ENCODE measurements at places on chromosomes 11 and 22. TPM values are rescaled to one million over a fixed set of nuclear protein-coding genes. Genes with fewer than 3 reads are reported as not detected.

DNA sequence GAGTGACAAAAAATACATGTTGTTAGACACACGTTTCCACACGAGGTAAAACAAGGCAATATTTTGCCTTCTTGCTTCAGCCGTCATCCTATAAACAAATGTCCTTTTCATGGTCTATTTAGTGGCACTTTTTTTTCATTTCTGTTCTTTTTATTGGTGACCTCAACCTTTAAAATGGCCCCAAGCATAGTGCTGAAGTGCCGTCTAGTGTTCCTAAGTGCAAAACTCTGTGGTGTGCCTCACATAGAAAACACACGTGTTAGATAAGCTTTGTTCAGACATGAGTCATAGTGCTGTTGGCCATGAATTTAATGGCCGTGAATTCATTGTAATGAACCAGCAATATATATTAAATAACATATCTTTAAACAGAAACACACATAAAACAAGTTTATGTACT is 15.6 kb downstream of the OVCH2 start:
- no peak for DNase-seq

Gene PRDM11
- 6.9 TPM for total RNA-seq

Gene CD3E
- total RNA-seq, result 0.66 TPM

Gene TTC36
- total RNA-seq, result 15.1 TPM

- DNase-seq, result no peak
Measured at GRCh38 chr22:47551431-47551775, 789.0 kb downstream of the TBC1D22A start.

DNA sequence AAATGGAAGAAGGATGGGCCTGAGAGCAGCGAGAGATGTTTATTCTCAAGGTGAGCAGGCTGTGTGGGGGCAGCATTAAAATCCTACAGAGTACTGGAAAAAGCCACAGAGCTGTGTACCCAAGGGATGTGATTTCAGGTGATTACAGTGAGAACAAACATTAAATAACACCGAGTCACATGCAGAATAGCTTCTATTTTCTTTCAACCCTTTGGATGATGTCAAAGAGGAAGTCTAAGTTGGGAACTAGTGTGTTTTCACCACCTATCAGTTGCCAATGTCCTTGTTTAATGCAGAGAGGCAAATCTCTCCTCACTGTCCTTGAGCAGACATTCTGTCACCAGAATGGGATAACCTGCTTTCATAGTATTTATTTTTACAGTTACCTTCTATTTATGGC is 379.6 kb upstream of the NARS2 start:
- DNase-seq, result no peak

- DNase-seq, result no peak
Measured at GRCh38 chr22:31495343-31495742, 993 bp upstream of the SFI1 start.

DNA sequence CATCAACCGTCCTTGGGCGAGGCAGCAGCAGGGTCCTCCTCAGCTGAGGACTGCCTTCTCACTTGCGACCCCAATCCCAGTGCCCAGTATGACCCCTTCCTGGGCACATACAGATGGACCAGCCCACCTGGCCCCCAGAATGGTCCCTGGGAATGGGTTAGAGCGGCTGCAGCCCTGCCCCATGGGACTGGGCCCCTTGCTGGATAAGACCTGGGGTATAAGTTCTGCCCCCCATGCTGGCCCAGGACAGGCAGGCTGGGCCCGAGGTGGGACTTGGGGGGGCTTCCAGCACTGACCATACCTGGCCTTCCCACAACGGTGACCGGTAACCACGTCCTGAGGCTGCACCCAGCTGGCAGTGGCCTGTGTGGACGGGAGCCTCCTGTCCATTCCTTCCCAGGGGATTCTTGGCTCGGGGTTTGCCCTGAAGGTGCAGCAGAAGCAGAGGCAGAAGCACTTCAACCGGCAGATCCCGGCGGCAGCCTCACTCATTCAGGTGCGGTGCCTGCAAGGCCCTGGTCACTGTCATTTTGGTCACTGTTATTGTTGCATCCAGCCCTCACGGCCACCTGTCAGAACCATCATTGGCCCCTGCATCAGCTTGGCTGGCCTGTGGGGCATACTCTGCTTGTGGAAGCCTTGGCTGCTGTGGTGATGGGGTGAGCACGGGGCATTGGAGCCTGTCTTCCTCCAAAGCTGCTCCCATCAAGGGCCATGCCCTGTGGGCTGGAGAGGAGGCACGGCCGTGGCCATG is 114.8 kb downstream of the KCNQ1OT1 start:
- no peak for DNase-seq

Gene UPB1
- 0.44 TPM for total RNA-seq
